ENCODE measurements at places on chromosomes 3 and 15. TPM values are rescaled to one million over a fixed set of nuclear protein-coding genes. Genes with fewer than 3 reads are reported as not detected.

The SNX22 gene
- 15.9 TPM for total RNA-seq

The B3GALNT1 gene
- total RNA-seq: 14.0 TPM

The STAC gene
- 10.6 TPM for total RNA-seq

The SLC22A14 gene
- 1.5 TPM for total RNA-seq

DNA sequence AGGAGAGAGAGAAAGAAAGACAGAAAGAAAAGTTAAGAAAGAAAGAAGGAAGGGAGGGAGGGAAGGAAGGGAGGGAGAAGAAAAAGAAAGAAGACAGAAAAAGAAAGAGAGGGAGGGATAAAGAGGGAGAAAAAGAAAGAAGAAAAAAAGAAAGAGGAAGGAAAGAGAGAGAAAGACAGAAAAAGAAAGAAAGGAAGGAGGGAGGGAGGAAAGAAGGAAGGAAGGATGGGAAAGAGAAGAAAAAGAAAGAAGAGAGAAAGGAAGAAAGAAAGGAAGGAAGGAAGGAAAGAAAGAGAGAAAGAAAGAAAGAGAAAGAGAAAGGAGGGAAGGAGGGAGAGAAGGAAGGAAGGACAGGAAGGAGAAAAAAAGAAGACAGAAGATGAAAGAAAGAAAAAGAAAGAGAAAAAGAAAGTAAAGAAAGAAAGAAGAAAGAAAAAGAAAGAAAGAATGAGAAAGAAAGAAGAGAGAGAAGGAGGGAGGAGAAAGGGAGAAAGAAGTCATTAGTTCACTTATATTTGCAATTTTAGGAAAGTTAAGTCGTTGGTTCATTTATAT, 567.2 kb upstream of the CBLB start:
- no peak for DNase-seq

DNA sequence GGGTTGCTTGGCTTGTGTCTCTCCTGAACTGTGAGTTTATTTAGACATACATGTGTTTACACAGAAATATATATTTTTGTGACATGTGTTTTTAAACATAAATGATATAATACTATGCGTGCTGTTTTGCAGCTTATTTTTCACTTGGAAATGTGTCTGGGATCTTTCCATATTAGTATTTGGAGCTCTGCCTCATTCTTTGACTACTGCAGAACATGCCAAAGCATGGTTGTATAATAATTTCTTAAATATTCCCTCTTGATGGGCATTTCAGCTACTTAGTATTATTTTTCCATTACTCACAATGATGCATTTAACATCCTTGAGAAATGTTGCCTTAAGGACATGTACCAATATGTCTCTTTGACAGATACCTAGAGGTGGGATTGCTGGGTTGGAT, 19.5 kb downstream of the ANAPC13 start:
- no peak for DNase-seq

DNA sequence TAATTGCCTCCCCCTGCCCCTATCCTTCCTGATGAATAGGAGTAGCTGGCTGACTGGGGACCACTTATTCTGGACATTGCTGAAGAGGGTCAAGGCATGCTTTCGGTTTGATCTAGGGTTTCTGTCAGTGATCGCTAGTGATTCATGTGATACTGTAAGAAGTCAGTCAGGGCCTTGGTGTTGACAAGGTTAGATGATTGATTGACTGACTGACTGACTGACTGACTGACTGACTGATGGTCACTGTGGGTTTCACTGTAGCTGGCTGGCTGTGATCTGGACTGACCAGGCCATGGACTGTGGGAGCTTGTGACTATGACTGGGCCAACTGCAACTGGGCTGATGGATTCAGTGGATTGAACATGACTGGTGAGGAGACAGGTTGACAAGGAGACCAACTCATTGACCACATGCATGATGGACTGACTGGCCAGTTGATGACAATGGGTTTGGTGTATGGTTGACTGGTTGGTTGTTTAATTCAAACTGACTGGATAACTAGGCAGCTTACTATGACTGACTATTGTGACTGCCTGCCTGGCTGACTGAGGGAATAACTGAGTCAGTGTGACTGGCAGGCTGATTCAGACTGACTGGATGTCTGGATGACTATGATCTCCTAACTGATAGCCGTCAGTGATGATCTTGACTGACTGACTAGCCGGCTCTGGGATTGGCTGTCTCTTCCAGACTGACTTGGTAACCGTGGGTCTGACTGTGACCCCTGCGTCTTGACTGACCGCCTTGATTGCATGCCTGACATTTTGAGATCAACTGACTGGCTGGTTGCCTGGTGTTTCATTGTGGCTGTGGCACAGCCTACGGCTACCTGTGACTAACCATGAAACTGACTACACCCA, 509.9 kb downstream of the SHQ1 start:
- no peak for DNase-seq

DNA sequence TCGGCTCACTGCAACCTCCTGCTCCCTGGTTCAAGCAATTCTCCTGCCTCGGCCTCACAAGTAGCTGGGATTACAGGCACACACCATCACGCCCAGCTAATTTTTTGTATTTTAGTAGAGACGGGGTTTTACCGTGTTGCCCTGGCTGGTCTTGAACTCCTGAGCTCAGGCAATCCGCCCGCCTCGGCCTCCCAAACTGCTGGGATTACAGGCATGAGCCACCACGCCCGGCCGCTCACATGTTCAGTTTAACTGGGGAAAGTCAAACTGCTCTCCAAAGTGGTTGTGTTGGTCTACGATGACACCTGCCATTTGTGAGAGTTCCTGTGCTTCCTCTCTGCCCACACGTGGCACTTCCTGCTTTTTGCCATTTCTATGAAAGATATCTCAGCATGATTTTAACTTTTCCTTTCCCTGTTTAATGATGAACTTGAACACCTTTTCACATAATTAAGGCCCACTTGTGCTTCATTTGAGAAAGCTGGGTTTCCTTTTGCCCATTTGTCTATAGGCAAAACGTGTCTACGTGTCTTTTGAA, 877 bp upstream of the GP5 start:
- no peak for DNase-seq

GRCh38 chr15:78129751-78130287, 1.4 kb downstream of the CIB2 start:
- no peak for DNase-seq

DNA sequence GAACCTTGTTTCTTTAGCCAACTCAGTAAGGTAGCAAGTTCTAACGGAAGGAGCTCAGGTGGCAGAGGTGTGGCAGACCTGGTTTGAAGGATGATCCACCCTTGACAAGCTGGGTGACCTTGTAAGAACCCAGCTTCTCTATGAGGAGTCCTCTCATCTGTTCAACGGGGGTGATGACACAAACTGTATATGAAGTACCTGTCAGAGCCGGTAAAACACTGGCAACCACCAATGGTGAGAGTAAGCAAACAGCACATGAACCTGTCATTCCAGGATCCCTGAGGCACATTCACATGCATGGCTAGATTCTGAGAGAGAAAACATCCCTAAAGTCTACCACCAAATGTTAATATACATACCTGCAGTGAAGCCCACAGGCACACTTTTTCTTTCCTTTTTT, 2.4 kb downstream of the SCAP start:
- DNase-seq: peak; percentile 41

DNA sequence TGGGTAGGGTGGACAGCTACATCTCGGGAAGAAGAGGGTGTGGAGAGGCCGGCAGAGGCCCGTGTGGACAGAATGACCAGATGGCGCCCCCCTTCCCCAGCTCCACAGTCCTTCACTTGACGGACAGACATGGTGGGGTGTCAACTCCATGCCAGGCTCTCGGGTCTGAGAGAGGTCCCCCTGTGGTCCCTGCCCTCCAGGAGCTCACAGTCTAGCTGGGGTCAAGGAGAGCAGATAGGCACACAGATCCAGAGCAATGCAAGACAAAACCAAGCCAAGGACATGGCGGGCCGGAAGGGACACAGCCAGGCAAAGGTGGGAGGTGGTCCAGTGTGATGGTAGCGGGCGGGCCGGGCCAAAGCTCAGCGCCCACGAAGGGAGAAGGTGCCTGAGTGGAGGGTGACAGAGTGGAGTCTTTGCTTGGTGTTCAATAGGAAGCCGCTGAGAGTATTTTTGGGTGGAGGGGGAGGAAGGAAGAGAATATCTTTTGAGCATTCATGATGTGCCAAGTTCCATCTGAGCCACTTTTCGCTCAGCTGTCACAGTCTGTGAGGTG, 72.1 kb upstream of the SEC13 start:
- no peak for DNase-seq

All from prostate gland (tissue), 2 donors.